Stimulated activated CD8-positive, alpha-beta memory T cell treated with anti-CD3 and anti-CD28 coated beads, Interleukin-15, amount 100 ng/mL, for 48 hours (primary cell): ENCODE measurements at places on chromosomes 12 and 14.

GRCh38 chr12:7092229-7092985 is at the start of gene C1R:
Gene C1R, minus strand, starts transcription at chr12:7092445. Its CDS starts 57 bp downstream, at chr12:7092388.
- peak; percentile 19 for DNase-seq

GRCh38 chr14:29937116-29937515 is 9.5 kb upstream of the PRKD1 start:
- DNase-seq = no peak

- DNase-seq = no peak
Observed at GRCh38 chr12:113244047-113244460, 22.8 kb downstream of the TPCN1 start.

DNA sequence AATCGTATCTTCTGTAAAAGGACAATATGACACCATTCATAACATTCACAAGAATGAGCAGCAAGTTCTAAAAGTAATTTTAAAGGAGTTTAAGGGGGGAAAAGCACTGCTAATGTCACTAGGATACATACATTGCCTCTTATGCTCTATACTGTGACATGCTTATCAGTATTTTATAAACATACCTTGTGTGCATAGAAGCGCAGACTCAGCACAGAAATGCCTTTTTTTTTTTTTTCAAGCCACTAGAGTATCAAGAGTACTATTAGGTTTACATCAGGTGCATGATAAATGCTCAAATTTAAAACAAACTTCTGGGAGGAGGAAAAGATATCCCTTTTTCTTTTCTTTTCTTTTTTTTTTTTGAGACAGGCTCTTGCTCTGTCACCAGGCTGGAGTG is 13.6 kb upstream of the SMARCC2 start:
- no peak for DNase-seq

GRCh38 chr12:91040096-91040755 is 17.6 kb downstream of the KERA start:
- no peak for DNase-seq

- no peak for DNase-seq
Observed at GRCh38 chr12:57735198-57735855, 3.2 kb downstream of the AGAP2 start.

GRCh38 chr14:89485264-89485663 is 68.2 kb upstream of the FOXN3 start:
- DNase-seq = no peak

GRCh38 chr14:96338551-96338950 is 24.6 kb downstream of the ATG2B start:
- DNase-seq = no peak

DNA sequence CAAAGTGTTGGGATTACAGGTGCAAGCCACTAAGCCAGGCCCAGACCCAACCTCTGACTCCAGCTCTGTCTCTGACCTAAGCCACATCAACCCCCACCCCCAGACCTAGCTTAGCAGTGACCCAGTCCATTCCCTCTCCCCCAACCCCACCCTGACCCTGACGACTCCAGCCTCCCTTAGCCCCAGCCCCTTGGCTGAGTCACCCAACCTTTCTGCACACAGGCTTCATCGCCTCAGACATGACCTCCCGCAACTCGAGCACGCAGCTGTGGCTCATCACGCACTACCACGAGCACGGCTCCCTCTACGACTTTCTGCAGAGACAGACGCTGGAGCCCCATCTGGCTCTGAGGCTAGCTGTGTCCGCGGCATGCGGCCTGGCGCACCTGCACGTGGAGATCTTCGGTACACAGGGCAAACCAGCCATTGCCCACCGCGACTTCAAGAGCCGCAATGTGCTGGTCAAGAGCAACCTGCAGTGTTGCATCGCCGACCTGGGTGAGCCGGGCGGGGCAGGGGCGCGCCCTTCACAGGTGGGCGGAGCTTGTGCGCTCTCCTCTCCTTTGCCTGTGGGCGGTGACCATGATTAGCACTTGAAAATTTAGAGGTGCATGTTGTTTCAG is 7.8 kb downstream of the ACVRL1 start:
- DNase-seq = no peak

DNA sequence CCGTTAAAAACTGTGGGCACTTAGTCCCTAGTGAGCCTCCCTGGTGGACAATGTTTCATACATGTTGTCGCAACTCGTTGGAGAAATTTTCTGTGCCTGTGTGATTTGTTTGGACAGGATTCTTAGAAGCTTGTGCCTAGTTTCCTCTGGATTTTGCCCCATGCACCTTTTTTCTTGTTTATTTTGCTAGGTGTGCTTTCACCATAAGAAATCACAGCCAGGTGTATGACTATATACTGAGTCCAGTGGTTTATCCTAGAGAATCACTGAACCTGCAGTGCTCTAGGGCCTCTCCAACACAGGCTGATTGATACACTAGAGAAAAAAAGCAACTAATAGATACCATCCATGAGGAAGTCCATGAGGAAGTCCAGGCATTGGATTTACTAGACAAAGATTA is 33.1 kb upstream of the OASL start:
- no peak for DNase-seq

DNA sequence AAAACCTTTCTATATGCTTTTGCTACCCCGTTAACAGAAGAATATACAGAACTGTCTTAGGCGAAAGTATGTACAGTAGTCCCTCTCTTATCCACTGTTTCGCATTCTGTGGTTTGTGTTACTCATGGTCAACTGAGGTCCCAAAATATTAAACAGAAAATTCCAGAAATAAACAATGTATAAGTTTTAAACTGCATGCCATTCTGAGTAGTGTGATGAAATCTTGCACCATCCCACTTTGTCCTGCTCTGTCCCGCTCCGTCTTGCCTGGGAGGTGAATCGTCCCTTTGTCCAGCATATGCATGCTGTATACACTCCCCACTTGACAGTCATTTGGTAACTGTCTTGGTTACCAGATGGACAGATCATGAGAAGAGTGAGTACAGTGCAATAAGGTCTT is 70.1 kb upstream of the STRN3 start:
- DNase-seq = no peak

GRCh38 chr12:115051378-115051777 is 367.4 kb upstream of the TBX3 start:
- no peak for DNase-seq

DNA sequence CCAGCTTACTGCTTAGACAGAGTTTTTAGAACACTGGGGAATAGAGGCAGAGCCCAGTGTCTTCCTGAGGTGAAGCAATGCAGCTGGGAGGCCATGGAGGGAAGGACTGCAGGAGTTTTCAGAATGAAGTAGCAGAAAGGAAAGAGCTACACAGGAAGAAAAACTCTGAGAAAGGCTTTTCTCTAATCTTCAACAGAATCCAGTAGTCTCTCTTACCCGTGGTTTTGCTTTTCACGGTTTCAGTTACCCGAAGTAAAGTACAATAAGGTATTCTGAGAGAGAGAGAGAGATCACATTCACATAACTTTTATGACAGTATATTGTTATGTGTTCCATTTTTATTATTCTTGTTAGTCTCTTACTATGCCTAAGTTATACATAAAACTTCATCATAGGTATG is 761.6 kb downstream of the BCL11B start:
- no peak for DNase-seq

- no peak for DNase-seq
Observed at GRCh38 chr14:54818201-54819133, 84.2 kb downstream of the GCH1 start.

GRCh38 chr12:118959985-118960560 is 21.3 kb upstream of the SRRM4 start:
- no peak for DNase-seq

- no peak for DNase-seq
Observed at GRCh38 chr14:102957222-102957621, 34.8 kb downstream of the AMN start.

DNA sequence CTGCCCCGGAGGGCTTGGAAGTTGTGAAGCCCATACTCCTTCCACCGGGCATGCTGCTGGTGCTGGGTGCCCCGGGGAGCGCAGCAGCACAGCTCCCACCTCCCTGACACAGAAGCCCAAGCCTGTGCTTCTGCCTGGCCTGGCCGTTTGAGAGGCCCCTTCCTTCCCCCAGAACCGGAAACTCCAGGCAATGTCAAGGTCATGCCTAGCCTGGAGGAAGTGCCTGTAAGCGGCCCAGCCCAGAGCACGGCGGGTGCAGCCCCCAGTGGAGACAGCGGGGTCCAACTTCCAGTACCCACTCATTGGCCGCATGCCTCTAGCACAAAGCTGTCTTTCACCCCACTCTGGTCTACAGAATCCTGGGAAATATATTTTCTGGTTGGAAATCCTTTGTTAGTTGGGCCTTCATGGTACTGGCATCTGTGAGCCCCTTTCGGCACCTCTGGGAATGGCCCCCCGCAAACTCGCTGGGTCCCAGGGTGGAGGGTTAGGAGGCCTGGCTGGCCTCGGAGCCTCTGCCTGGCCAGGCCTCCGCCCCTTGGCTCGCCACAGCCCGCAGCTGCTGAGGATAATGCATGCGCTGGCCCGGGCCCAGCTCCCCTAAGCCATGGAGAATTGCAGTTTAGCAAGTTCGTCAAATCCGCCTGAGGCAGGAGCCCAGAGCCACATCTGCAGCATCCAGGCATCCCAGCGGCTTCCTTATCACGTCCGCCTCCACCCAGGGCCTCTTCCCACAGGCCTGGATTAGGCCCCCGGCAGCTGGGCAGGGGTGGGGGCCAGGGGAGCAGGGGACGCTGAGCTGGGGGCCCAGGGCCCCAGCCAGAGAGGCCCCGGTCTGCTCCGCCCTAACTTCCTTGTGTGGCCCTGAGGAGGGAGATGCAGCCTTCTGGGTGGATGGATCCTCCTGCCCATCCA is 48.9 kb upstream of the DLK1 start:
- no peak for DNase-seq

- DNase-seq = no peak
Observed at GRCh38 chr12:110431957-110432587, 18.1 kb downstream of the ARPC3 start.
